ENCODE measurements at places on chromosomes 1 and 21.

GRCh38 chr1:64935551-64936155, 30.7 kb downstream of the JAK1 start:
- DNase-seq: no peak

- no peak for DNase-seq
Observed at GRCh38 chr1:211619033-211619996, 40.4 kb upstream of the SLC30A1 start.

DNA sequence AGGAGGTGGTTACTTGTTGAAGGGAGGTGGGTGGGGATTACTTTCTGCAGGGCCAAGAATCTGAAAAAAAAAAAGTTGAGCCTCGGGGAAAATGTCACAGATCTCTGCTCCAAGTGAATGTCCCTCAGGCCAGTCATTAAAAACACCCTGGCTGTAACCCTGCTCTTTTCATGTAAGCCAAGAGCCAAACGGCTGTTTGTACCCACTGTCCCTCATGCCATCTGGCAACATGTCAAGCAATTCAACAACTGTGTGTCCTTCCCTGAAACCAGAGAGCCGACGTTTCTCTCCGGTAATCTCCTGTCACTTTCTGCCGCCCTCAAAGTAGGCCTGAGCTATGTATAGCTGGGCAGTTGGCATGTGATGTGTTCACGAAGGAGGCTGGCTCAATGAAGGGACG, 14.7 kb downstream of the CASQ2 start:
- no peak for DNase-seq

GRCh38 chr1:212780759-212781158, 10.8 kb downstream of the NSL1 start:
- no peak for DNase-seq

GRCh38 chr1:9886092-9886742, 23.9 kb downstream of the CTNNBIP1 start:
- DNase-seq: no peak

DNA sequence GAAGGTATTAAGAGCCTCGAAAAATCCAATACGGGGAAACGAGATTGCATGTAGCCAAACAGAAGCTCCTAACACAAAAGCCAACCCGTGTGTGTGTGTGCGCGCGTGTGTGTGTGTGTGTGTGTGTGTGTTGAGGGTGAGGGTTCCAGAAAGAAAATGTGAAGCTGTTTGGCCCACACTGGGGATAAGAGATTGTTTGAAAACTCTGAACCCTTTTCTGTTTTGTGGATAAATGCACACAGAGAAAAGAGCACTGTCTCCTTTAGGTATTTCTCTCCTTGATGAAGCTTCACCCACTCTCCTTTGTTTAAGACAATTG, 1.9 kb downstream of the WLS start:
- no peak for DNase-seq

DNA sequence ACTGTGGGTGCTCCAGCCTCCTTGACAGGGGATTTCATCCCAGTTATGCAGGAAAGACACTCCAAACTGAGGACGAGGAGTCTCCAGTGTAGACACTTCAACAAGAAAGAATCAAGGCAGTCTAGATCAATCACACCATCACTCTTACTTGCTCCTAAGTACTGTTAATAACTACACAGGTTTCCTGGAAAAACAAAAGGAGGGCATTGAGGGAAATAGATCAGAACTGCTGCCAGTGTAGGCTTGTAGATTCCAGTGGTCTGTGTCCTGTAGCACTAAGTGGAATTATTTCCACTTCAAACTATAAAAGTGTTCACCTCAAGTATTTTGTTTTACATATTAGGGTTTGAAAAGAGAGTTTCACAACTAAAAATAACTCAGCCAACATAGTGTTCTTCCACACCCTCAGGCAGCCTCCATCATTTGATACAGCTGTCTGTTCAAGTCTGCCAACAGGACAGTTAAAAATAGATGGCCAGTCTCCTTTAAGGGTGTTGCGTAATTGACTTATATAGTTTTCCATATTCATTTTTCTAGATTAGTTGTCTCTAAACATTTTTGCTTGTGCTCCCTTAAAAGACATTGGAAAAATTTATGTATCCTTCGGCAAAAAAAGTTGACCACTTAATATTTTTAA, 32.0 kb upstream of the AGL start:
- no peak for DNase-seq

DNA sequence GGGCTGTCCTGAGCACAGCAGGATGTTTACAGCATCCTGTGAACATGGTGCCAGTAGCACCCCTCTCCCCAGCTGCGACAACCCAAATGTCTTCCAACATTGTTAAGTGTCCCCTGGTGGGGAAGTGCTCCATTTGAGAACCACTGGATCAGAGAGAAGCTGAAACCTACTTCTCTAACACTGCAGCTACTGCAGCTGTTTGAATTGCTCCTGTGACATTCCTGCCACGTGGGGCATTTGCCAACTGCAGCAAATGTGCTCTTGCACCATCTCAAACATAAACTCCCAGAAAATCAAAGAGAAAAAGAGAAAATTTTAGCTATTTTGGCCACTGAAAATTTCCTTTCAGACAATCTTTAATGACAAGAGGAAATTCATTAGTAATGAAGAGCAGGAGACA, 11.0 kb downstream of the SLC2A5 start:
- DNase-seq: no peak

DNA sequence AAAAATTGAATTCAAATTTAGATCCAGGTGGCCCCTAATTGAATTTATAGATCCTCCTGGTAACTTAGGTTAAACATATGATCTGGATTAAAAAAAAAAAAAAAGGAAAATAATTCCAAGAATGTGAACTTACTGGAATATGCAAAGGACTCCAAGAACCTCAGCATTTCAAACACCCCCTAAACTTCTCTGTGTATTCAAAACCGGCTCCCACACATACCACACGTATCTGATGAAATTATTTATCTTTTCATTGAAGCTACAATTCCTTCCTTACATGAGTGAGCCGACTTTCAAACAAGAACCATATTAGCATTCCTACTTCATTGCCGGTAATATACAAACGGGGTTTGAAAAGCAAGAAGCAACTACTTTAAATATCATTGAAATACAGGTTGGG, 61.4 kb upstream of the FMN2 start:
- DNase-seq: no peak

GRCh38 chr1:172795741-172796140, 136.8 kb downstream of the FASLG start:
- no peak for DNase-seq

GRCh38 chr1:70887936-70888335, 159.7 kb downstream of the PTGER3 start:
- DNase-seq: no peak

DNA sequence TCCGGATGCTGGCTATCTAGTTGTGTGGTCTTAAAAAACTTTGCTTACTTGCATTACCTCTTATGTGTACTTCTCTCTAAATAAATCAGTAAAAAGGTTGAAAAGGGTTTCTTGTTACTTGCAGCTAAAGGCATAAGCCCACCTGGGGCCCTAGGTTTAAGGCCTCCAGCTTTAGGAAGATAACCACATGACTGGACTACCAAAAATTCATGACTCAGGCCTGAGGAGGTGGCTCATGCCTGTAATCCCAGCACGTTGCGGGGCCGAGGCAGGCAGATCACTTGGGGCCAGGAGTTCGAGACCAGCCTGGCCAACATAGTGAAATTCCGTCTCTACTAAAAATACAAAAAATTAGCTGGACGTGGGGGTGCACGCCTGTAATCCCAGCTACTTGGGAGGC, 142.9 kb downstream of the APP start:
- no peak for DNase-seq

- DNase-seq: no peak
Observed at GRCh38 chr1:213793482-213794067, 194.2 kb upstream of the PROX1 start.

- DNase-seq: no peak
Observed at GRCh38 chr1:211169353-211169752, 35.4 kb upstream of the KCNH1 start.

DNA sequence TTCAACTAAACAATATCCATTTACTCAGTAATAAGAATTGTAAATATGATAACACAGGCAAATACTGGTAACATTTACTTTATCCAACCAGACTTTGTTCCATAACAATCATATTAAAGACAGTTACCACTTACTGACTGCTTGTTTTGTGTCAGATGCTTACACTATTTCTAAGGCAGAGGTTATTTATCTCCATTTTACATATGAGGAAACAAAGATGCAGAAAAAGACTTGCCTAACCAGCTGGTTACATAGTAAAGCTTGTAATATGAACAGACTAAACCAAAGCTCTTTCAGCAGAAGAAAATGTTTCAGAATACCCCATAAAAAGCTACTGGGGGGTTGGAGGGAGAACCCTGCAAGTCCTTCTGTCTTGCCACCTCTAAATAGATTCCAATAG, 180.1 kb downstream of the EIF4G3 start:
- DNase-seq: no peak

GRCh38 chr1:200211157-200211556, 183.6 kb downstream of the NR5A2 start:
- peak; percentile 17 for DNase-seq

GRCh38 chr1:194055536-194055935, 869.1 kb upstream of the B3GALT2 start:
- DNase-seq: no peak

DNA sequence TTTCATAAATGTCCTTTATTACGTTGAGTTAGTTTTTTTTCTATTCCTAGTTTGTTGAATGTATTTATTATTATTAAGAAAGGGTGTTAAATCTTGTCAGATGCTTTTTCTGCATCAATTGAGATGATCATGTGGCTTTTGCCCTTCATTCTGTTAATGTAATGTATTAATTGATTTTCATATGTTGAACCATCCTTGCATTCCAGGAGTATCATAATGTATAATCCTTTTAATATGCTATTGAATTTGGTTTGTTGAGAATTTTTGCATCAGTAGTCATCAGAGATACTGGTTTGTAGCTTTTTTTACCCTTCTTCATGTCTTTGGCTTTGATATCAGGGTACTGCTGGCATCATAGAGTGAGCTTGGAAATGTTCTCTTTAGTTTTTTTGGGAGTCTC, 100.0 kb downstream of the POFUT2 start:
- no peak for DNase-seq

GRCh38 chr1:59666106-59666505, 148.6 kb upstream of the HOOK1 start:
- DNase-seq: no peak

DNA sequence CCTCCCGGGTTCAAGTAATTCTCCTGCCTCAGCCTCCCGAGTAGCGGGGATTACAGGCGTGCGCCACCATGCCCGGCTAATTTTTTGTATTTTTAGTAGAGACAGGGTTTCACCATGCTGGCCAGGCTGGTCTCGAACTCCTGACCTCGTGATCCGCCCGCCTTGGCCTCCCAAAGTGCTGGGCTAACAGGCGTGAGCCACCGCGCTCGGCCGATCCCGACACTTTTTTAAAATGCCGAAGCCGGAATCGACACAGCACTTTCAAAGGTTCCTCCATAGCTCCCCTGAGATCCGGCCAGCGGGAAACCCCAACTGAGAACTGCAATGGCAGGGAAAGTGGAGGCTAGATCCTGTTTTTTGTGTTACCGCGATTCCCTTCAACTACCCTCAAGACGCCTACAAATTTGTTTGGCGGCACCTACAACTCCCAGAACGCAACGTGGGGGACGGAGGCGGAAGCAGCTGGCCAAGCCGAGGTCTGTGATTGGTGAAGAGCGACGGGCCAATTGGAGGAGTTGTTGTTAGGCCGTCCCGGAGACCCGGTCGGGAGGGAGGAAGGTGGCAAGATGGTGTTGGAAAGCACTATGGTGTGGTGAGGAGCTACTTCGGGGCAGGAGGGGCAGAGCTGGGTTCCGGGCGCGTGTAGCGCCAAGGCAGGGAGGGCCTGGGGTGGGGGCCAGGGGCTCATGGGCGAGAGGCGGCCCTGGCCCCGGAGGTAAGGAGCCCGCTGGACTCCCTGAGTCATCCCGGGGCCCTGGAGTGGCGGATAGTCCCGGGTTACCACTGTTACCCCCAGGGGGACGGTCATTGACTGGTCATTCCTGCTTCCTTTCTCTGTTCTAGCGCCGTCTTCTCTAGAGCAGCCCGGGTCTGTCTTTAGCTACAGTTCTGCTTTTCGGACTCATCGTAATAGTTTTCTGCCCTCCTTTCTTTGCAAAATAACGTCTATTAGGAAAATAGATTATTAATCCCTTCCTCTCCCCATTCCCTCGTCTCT, at the start of gene PSMD4:
TSS of gene PSMD4 (plus strand) at position 518 of the 997 bp plus-strand sequence. CDS start at position 567, 49 bp downstream.
- DNase-seq: peak; percentile 93

DNA sequence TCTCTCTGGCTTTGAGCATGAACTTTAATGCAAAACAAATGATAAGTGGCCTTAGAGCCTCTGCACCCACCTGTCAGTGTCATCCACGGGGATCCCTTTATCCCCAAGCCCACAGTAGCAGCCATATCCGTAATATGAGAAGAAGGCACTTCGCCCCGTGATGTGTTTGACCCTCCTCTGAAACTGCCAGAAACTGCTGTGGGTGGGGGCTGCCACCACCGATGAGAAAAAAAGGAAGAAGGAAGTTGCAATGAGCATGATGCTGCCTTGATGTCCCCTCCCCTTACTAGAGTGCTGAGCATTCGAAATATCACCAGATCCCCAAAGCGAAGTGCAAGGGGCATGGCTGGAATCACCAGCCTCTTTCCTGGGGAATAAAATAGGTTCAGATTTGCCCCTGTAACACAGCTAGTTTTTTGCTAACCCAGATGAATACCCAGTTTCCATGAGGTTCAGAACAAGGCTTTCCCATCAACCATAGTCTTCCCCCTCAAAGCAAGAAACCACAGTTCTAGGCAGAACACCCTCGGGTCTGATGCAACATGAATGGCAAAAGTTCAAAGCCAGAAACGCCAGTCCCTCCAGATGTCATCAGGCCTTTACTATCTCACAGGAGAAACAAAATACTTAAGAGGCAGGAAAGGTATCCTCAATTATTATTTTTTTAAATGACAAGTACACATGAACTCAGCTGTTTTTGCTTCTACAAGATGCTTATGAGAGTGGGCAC, 10.8 kb upstream of the UBXN10 start:
- DNase-seq: no peak

GRCh38 chr1:66725885-66726665, 26.2 kb upstream of the DYNLT5 start:
- peak; percentile 70 for DNase-seq

GRCh38 chr1:92708368-92708950, 76.4 kb downstream of the EVI5 start:
- no peak for DNase-seq

Data from Panc1 (cell line).